CD4-positive, alpha-beta T cell treated with Interleukin-2 at 100 ng/mL for 4 hours (primary cell): ENCODE measurements at places on chromosomes 13 and 19.

DNA sequence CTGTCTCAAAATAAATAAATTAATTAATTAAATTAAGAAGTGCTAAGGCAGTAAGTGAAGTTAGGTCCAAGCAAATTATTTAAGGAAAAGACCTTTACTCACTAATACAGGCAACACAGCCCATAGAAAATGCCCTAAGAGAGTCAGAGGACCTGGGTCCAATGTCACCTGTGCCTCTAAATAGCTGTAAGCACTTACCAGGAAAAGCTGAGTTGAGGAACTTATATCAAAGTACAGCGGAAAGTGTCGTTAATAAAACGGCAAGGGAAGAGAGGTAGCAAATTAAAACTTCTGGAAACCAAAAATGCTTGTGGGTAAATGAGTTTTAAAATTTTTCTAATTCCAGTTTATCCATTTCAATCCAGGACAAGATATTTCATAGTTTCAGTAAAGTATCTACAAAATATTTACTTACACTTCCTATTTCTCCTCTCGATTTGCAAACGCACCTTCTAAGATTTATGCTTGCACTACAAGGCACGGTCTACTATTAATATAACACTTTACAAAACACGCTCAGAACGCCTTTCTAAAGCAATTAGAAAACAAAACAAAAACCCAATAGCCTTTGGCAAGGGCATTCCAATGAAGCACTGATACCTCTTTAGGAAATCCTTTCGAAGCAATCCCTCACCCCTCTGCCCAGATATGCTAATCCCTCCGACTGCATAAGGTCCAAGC is 963 bp downstream of the VPS36 start:
- DNase-seq = no peak

DNA sequence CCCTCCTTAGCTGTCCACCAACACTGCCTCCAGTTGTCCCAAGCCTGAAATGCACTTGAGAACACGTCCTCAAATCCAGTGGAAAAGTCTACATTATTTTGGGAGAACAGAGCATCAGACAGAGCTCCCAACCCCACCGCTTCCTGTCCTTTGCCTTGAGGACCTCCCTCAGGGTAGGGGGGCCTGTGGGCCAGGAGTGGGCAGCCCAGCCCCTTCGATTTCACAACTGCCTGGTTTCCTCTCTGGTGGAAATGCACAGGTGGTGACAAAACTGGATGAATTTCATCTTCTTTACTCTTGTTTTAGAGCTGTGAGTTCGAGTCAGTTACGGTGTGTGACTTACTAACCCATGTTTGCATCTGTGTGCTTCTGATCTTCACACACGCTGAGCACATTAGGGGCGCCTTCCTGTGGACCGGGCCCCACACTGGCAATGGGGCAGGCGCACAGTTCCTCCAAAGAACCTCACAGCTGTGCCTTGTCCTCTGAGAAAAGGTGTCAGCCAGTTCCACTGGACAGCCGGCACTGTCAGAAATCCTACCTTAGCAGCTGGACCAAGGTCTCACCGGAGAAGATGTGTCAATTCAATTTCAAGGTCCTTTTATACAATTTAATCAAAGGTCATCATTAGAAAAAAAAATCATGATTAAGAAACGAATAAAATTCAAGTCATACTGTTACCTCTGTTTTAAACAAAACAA is 80.2 kb downstream of the IRS2 start:
- DNase-seq = no peak

GRCh38 chr13:106373989-106374572 is 161.4 kb downstream of the EFNB2 start:
- no peak for DNase-seq

- no peak for DNase-seq
Measured at GRCh38 chr19:2291185-2291751, 9.3 kb upstream of the PEAK3 start.

DNA sequence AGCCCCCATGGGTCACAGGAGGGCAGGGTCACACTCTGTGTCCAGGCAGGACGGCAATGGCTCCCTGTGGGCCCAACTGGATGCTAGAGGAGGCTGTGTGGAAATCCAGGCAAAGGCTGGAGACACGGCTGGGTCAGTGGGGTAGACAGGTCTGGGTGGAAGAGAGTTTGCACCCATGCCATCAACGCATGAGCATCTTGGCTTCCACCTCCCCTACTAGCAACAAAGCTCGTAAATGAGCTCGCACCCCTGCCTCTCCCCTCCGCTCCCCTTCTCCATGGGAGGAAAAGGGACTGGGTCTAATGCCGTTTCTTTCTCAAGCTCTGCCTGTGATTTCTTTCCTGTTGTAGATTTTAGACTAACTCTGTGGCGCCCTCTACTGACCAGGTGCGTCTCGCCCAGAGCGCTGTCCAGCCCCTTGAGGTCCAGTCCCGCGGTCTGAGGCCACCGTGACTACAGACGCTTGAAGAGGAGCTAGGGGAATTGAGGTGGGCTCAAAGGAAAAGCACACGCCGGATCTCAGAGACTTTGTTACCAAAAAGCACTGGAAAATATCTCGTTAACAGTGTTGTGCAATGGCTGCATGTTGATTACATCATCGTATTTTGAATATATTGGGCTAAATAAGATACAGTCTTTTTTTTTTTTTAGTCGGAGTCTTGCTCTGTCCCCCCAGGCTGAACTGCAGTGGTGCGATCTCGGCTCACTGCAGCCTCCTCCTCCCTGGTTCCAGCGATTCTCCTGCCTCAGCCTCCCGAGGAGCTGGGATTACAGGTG is 50.7 kb upstream of the USP29 start:
- DNase-seq = no peak

DNA sequence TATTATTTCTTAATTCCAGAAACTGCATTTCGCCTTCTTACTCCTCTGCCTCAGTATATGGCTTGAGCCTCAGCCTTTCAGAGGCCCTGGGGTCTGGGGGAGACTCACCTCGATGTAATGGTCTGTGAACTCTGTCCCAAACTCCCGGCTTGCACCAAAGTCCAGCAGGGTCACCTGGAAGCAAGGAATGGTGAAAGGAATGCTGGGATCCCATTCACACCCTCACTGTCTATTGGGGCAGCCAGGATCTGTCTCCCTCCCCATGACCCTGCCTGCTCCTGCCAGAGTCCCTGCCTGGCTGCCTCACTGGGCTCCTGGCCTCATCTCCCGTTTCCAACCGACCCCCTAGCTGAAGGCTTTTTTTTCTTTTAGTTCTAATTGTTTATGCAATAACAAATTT is 5.4 kb upstream of the NUMBL start:
- DNase-seq = no peak

DNA sequence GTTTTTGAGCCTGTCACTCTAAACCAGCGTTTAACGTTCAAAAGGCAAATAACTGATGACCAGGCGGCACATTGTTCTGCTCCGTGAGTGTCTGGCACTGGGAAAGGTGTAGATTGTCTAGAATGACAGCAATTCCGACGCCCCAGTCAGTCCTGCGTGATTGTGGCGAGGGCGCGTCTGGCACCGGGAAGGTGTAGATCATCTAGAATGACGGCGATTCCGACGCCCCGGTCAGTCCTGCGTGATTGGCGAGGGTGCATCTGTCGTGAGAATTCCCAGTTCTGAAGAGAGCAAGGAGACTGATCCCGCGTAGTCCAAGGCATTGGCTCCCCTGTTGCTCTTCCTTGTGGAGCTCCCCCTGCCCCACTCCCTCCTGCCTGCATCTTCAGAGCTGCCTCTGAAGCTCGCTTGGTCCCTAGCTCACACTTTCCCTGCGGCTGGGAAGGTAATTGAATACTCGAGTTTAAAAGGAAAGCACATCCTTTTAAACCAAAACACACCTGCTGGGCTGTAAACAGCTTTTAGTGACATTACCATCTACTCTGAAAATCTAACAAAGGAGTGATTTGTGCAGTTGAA is 26.1 kb upstream of the NDUFS7 start:
- no peak for DNase-seq

DNA sequence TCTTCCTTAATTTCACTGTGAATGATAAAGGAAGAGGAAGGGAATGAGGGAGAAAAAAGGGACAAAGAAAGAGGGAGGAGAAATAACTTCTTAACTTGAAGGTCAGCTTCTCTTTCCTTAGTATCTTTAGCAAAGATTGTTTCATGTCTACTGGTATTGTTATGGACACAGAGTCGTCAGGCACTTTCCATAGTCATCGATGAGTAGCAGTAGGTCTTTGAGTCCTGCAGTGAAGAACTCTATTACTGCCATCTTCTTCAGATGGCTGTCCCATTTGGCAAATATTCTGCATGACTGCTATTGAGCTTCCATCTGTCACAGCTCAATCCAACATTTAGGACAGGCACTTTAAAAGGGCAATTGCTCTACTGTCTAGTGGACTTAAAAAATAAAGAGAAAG is 2463.1 kb downstream of the PCDH9 start:
- DNase-seq = no peak

DNA sequence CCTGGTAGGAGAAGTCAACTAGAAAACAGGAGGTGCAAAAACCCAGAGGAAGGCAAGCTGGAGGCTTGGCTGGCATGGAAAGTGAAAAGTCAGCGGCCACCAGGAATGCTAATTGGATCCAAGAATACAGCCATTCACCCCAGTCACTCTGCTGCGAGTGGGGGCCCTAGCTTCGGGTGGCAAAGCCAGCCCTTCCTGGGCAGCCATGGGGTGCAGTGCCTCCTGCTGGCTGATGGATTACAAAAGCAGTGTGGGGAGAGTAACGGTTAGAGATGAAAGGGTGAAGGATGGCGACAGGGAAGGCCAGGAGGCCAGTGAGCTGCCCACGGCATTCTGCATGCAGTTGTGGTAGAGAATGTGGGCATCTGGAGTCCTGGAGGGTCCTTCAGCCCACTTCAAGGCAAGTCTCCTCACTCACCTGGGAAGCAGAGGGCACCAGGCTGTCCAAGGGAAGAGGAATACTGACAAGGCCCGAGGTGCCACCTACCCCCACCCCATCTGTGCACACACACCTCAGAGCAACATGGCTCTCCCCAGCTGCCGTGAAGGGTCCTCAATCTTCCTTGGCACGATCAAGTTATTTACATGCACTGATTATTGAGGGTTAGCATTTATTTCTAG is 20.3 kb upstream of the EPHX3 start:
- no peak for DNase-seq

DNA sequence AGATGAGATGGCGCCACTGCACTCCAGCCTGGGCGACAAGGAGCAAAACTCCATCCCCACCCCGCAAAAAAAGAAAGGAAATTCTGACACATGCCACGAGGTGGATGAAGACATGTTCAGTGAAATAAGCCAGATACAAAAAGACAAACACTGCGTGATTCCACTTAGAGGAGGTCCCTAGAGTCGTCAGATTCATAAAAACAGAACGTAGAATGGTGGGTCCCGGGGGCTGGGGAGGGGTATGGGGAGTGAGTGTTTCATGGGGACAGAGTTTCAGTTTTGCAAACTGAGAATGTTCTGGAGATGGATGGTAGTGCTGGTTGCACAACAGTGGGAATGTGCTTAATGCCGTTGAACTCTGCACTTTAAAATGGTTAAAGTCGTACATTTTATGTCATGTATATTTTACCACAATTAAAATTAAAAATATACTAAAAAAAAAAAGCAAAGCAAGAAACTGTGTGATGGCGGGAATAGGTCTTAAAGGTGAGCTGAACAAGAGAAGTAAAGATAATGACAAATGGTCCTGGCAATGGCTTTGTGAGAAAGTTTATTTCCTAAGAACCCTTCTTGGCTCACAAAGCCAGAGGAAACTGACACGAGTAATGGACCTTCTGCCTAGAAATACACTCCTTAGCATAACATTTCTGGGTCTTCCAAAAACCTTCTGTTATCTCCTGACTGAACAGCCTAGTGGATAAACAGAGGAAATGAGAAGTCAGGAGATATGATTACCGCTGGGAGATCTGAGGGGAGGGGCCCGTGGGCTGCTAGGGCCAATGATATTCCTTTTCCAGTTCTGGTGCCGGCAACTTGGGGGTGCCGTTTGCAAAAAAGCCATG is 4.2 kb upstream of the SPC24 start:
- no peak for DNase-seq

GRCh38 chr19:13633522-13633922 is 127.2 kb upstream of the CACNA1A start:
- DNase-seq = no peak

GRCh38 chr13:107743100-107743499 is 472.2 kb downstream of the LIG4 start:
- no peak for DNase-seq

DNA sequence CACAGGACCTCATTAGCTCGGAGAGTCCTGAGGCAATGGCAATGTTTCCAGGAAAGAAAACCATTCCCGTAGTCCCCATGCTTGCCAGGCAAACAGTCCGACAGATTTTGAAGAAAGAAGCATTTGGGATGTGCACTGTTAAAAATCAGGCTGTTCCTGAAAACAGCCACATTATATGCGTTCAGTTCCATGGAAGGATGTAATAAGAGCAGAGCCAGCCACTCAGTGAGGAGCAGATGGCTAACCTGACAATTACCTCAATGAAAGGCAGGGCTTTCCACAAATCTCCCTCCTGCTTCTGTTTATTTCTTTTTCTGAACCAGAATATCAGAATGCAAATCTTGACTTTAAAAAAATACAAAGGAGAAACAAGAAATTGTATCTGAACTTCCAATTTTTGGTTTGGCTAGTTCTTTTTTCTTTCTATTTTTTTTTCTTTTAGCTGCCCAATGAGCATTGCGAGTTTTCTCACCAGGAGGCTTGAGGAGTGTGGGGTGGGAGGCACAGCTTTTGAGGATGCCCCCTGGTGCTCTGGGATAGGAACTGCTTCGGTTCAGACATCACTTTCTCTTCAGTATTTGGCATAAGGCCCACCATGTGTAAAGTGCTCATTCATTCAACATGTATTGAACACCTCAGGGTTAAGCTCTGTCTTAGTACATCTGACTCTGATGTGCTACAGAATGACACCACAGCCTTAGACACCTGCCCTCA is 124.2 kb downstream of the TBC1D4 start:
- DNase-seq = peak; percentile 66

- no peak for DNase-seq
Measured at GRCh38 chr13:102117175-102117831, 284.5 kb downstream of the FGF14 start.

- no peak for DNase-seq
Measured at GRCh38 chr13:43185226-43185625, 161.8 kb downstream of the DNAJC15 start.

- no peak for DNase-seq
Measured at GRCh38 chr19:16289594-16289993, 35.0 kb upstream of the KLF2 start.

DNA sequence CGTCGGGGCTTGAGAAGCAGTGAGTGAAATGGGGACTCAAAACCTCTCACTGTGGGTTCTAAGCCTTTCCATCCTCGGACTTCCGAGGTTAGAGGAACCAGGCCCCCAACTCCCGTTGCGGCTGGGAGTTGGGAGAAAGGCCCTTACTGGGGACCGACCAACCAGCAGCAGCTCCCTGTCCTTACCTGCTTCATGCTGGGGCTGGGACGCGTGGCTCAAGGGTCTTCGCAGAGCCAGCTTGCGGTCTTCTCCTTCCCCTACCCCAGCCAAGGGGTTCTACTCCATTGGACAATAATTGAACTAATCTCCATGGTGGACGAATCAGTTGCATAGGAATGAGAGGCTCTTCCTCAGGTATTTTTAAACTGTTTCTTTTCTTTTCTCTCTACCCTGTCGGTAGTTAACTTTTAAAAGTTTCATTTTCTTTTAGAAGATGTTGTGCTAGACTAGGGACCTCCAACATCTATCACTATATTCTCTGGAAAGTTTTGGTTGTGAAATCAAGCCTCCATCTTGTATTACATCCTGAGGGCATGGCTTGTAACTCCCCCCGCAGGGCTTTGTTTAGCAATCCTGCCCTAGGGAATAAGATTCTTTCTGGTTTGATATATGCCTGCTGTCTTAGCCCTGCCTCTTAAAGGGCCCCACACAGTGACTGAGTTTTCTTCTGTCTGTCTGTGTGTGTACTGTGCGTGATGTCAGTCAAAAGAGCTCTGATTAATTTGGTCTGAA is 1027.1 kb upstream of the PCDH9 start:
- DNase-seq = no peak
